AG04450 (cell line): ENCODE measurements at places on chromosomes 5 and 9.

GRCh38 chr9:87872079-87872624 lies 10.5 kb upstream of the SPATA31E1 start:
- DNase-seq, result no peak

- DNase-seq, result no peak
These were observed 3.1 kb upstream of the AHRR start for GRCh38 chr5:318341-318897.

GRCh38 chr9:79674052-79674777 lies 102.5 kb downstream of the TLE4 start:
- DNase-seq, result no peak

DNA sequence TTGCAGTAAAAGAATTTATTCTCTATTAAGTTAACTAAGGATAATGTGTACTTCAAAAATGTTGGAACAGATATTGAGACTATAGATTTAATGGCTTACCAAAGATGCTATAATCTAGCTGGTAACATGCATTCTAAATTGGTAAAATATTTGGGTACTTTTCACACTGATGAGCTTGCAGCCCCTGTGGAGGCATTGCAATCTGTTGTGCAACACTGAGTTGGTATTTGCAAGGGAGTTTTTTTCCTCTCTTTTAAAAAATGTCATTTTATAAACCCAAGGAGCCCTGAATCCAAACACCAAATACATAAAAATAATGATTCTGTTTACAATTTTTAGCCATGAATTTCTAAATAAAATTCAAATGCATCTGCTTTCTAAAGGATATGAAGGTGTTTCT lies 944.8 kb downstream of the DTWD2 start:
- DNase-seq, result no peak

GRCh38 chr5:61123145-61123544 lies 39.1 kb downstream of the SMIM15 start:
- no peak for DNase-seq

- no peak for DNase-seq
These were observed 21.3 kb downstream of the SLC12A7 start for GRCh38 chr5:1090538-1090937.

GRCh38 chr5:96091874-96092273 lies 130.2 kb upstream of the ELL2 start:
- no peak for DNase-seq

- DNase-seq, result peak; percentile 85
These were observed 2.6 kb downstream of the SLC31A1 start for GRCh38 chr9:113223963-113224362.

- no peak for DNase-seq
These were observed 138.0 kb upstream of the ZNF366 start for GRCh38 chr5:72645064-72645846.

DNA sequence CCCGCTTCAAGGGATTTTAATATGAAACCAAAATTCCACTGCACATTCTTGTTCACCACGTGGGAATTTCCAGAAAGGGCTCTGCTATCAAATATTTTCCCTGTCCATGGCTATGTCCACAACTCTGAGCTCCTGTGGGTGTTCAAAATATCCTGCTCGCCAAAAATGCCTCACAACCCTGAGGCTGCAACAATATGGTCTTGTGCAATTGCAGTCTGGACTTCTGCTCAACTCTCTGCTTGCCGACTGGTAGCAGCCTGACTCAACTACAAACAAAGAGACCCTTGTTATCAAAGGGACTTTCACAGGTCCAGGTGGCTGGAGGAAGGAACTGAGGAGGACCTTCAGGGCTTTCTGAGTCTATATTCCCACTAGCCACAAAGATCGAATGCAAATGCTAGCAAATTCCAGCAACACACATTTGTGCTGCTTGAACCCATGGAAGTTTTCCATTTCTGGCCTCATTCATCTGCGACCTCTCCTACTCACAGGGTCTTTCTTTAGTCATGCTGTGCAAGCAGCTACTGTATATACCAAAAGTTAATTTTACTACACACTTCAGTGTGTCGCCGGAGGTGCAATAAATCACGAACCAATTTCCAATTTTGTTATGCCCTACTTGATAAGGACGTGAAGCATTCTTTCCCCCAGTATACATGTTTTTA lies 169.2 kb upstream of the SLC30A5 start:
- DNase-seq, result no peak

DNA sequence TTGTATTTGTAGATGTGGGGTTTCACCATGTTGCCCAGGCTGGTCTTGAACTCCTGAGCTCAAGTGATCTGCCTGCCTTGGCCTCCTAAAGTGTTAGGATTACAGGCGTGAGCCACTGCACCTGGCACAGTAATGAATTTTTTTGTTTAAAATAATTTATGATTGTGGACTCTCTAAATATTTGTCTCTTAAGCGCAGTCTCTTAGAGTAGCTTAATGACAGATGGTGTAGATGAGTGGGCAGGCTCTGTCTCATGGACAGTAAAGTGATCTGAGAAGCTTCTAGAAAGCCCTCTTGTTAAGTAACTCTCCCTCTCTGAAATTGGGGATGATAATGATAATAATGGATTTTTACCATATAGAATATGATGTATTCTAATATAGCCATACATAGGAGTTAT lies 47.5 kb upstream of the KIAA1958 start:
- DNase-seq, result no peak

- no peak for DNase-seq
These were observed 47.0 kb downstream of the PLEKHG4B start for GRCh38 chr5:138936-139335.

DNA sequence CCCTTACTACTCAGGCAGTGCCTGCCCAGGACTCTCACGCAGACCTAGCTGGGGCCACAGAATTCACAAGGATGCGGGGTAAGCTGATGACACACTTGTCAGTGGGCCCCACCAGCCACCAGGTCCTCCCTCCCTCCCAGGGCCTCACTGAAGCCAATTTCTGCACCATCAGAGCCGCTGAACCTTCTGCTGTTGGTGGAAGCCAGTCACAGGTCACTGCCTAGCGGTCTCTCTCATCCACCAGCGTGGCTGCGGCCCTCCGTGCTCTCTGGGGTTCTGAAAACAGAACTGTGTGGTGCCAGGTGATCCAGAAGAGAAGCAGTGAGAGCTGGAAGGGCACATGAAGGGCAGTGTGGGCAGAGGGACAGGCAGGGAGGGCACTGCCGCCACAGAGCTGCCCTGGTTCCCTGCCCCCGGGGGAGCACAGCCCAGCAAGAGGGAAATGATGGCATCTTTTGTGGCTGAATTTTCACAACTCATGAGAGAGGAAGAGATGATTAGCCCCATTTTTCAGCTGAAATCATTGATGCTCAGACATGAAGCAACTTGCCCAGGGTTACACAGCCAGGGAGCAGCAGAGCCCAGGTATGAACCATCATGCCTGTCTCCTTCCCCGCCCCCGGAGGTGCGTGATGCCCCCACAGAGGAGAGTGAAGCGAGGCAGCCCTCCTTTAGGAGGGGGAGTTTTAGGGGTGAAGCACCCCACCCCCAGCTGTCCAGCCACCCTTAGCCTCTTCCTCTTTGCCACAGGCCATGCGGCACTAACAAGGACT lies 41.4 kb upstream of the CPLX2 start:
- DNase-seq, result no peak

DNA sequence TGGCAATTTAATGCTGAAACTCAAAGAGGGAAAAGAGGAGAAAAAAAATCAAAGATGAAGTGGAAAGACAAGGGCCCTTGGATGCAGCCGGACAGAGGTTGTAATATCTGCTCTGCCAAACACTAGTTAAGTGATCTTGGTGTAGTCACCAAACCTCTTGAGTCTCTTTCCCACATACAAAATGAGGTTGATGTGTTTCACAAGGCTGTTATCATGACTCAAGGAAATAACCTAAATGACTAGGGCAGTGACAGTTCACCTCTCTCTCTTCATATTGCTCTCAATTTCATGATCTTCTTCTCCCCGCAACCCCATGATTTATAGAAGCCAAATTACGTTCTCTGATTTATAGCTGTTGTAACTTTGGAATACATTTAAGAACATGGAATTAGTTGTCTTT lies 44.9 kb downstream of the PIK3R1 start:
- no peak for DNase-seq

- DNase-seq, result no peak
These were observed 73.1 kb downstream of the TSSK1B start for GRCh38 chr5:113361701-113362100.

- no peak for DNase-seq
These were observed 50.7 kb downstream of the ATG10 start for GRCh38 chr5:82022499-82022898.

- no peak for DNase-seq
These were observed 31.1 kb downstream of the PAEP start for GRCh38 chr9:135592625-135593024.
